ENCODE measurements at places on chromosomes 12 and 14.

- no peak for DNase-seq
These were observed 160.5 kb downstream of the NUAK1 start for GRCh38 chr12:105978276-105978675.

DNA sequence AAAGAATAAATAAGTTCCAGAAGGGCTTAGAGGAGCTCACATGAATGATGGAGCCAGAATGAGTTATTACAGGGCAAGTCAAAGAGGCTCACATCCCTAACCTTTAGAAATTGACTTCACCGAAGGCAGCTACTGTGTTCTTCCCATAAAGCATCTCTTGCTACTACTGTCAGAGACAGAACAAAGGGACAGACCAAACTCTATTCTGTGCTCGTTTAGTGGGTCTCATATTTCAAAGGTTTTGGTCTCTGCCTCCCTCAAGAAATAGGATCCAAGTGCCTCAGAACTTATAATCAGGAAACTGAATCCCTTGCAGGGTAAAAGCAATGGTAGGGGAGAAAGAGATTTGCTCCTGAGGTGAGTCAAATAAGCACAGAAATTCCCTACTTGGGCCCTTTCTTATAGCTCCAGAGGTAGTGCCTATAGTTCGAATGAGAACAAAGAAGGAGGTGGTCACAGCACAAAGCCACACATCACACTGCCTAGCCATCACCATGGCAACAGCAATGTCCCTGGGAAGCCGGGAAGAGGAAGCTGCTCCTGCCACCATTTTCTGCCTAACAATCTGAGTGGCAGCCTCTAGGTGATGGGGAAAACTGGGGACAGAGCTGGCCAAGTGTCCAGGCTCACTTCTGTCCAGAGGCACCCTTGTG is 294.9 kb downstream of the FOXN3 start:
- DNase-seq = peak; percentile 9

DNA sequence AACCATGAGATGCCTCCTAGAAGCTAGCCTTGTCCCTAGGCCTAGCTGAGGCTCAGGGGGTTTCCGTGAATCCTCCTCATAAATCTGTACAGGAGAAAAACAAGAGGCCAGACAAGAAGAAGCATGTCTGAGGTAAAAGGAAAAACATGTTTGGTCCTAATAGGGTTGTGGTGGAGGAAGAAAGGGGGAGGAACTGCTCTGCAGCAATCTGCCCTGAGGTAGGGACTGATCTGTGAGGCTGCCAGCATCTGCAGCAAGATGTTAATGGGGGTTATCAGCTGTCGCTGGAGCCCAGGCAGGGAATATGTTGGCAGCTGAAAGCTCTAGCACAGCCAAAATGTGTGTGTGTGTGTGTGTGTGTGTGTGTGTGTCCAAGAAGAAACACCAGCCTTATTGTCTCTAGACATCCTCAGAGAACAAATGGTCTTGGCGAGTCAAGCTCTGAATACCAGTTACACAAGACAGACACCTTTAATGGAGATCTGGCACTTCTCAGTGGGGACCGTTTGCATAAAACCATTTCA is 218.5 kb downstream of the NUAK1 start:
- no peak for DNase-seq

DNA sequence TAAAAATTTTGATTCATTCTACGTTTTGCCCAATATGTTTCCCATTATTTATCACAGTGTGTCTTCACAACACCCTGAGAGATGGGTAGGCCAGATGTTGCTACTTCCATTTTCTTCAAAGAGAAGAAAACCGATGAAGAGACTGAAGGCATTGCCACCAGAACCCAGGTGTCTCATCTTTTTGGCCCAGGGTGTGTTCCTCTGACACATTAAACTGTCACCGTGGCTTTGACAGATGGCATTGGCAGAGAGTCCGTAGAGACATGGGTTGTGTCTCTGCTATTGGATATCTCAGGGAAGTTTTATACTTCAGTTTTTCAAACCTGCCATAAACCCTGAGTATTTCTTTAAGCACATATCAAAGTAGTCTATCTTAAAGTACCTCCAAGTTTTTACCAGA is 11.3 kb upstream of the NUDT4 start:
- no peak for DNase-seq

GRCh38 chr12:28177461-28177860 is 12.8 kb upstream of the CCDC91 start:
- no peak for DNase-seq

GRCh38 chr14:74245292-74245691 is 6.0 kb downstream of the VSX2 start:
- no peak for DNase-seq

DNA sequence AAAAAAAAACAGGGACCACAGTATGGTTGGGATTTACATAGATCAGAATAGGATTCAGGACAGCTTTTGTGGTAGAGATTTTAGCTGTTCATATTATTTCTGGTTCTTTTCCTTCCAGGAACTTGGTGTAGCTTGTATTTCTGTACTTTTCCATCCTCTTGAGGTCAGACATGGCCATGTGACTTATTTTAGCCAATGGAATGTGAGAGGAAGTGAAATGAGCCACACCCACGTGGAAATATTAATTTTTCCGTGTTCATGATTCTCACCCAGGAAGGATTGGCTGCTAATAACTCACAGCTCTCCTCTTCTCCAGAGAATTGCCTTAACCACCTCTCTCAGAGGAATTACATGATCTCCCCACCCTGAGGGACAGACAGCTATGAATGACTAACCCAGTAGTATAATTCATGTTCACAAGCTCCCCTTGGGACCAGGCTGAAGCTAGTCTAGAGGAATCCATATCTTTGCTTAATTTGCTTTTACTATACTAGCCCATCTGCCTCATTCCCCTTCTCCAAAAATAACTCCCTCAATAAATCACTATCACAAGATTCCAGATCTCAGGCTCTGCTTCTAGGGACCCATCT is 340.4 kb downstream of the NUAK1 start:
- no peak for DNase-seq

All from endothelial cell (in vitro differentiated cells).